ENCODE measurements at places on chromosomes 3 and 15. TPM values are rescaled to one million over a fixed set of nuclear protein-coding genes. Genes with fewer than 3 reads are reported as not detected.

DNA sequence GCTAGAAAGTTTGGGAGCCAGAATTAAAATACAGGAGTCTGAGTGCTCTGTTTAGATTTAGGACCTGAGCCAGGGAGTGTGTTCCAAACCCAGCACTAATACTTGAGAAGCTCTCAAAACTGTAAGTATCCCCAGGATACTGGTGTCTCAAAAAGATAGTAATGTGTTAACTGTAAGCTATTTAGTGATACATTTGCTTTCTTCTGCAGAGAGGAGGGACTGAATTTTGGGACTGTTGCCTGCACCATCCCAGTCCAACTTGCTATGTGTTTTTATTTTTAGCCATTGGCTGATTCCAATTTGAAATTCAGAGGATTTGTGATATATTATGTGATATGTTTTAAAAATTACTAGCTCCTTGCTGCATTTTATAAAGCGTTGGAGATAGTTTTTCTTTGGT is 31.5 kb downstream of the UBE2E1 start:
- DNase-seq: no peak

DNA sequence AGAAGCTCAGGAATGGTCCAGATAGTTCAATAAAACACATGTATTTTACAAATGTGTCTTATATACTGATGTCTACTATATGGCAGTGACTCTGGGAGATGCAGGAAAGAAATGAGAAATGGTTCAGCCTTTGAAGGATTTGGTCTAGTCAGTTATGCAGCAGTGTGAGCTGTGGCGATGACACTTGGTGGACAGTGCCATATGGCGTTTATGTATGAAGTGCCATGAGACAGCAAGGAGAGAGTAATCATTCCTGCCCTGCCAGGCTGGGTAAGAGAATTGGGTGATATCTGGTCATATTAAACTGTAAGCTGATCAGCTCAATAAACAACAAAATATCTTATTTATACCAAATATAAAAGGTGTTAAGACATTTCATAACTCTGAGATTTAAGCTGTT is 47.6 kb upstream of the ANP32A start:
- DNase-seq: no peak

- DNase-seq: no peak
Measured at GRCh38 chr15:39426552-39427532, 154.0 kb upstream of the THBS1 start.

DNA sequence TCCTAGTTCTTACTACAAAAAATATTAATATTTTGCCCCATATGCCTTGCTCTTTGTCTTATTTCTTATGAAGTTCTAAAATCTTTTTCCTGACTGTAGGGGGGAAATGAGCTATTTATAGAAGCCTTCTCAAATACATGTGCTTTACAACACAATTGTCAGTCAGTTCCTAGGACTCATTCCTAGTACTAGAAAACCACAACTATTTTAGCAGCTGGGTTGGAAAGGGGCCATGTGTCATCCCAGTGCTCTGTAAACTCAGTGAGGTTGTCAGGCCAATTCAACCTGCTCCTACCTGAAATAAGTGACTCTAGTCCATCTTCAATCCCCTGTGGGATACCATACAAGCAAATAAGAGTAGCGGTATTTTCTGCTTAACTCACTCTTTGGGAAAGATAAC is 153.8 kb downstream of the ULK4 start:
- no peak for DNase-seq

DNA sequence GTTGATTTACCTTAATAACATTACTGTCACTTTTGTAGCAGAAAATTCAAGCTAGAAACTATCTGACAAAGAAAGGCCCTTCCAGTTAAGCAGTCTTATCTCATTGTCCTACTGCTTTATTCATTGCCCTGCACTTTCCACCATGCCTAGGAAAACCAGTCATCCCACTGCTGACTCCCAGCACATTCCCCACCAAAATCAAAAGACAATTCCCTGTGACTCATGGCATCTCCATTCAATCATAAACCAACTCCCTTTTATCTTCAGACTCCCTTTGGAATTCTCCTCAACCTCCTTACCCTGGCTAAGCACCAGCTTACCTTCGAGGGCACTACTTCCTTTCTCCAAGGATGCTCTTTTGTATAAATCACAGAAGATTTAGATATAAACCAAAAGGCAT is 184.3 kb downstream of the PLCH1 start:
- DNase-seq: no peak

- no peak for DNase-seq
Measured at GRCh38 chr3:83813176-83813575, 1145.6 kb upstream of the CADM2 start.

- DNase-seq: no peak
Measured at GRCh38 chr3:29949131-29949530, 657.3 kb upstream of the TGFBR2 start.

- DNase-seq: no peak
Measured at GRCh38 chr15:59185725-59186124, 20.9 kb upstream of the LDHAL6B start.

AMT gene
- 6.8 TPM for total RNA-seq

CYP1A2 gene
- not detected for total RNA-seq

HESX1 gene
- 0.82 TPM for total RNA-seq
